ENCODE measurements at places on chromosomes 16 and 17. TPM values are rescaled to one million over a fixed set of nuclear protein-coding genes. Genes with fewer than 3 reads are reported as not detected.

ITGAD gene
- total RNA-seq: not detected

DVL2 gene
- total RNA-seq: 19.9 TPM

ZNF469 gene
- total RNA-seq: 0.83 TPM

SSTR5 gene
- total RNA-seq: 14.1 TPM

TBX6 gene
- total RNA-seq: not detected

SDR42E2 gene
- not detected for total RNA-seq

INTS2 gene
- total RNA-seq: 7.6 TPM

IGSF6 gene
- 0.67 TPM for total RNA-seq

C1QL1 gene
- 1.6 TPM for total RNA-seq

ZMYND15 gene
- total RNA-seq: not detected

ADORA2B gene
- 1.0 TPM for total RNA-seq

DNA sequence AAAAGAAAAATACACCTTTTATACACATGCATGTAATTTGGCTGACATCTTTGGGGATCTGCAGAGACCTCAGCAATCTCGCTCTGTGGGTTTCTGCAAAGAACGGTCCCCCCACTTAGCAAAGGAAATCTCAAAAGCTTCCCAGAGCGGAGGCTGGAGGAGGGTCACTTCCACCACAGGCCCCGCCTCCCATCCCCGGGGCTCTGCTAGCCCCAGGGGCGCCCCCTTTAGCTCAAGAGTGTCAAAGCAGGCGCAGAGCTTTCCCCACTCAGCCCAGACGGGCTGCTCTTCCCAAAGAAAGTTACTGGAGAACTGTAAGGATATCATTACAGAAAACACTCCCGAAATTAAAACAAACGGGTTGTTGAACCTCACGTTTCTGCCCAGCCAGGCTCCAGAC, 11.4 kb downstream of the SLC13A5 start:
- DNase-seq: no peak

- DNase-seq: no peak
Observed at GRCh38 chr17:8668176-8668740, 37.7 kb upstream of the MYH10 start.

GRCh38 chr16:48367441-48368049, 17.7 kb downstream of the SIAH1 start:
- DNase-seq: no peak

DNA sequence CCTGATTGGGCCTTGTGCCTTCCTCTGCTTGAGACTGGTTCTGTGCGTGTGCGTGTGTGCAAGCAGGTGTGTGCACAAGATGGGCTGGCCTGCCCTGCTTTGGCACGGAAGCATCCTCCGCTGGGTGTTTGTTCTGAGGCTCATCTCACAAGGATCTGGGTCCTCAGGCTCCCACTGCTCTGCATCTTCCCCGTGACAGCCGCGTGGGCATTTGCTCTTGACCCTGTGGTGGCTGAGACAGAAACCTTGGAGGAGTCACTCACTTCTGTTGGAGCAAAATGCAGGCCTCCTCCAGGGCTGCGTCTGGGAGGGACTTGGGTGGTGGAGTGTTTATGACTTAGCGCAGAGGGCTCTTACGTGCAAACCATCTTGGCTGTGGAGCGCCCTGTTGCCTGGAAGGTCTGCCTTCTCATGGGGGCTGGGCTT, 119.2 kb downstream of the RPTOR start:
- no peak for DNase-seq

GRCh38 chr16:46830417-46830901, 521 bp downstream of the C16orf87 start:
- DNase-seq: no peak

DNA sequence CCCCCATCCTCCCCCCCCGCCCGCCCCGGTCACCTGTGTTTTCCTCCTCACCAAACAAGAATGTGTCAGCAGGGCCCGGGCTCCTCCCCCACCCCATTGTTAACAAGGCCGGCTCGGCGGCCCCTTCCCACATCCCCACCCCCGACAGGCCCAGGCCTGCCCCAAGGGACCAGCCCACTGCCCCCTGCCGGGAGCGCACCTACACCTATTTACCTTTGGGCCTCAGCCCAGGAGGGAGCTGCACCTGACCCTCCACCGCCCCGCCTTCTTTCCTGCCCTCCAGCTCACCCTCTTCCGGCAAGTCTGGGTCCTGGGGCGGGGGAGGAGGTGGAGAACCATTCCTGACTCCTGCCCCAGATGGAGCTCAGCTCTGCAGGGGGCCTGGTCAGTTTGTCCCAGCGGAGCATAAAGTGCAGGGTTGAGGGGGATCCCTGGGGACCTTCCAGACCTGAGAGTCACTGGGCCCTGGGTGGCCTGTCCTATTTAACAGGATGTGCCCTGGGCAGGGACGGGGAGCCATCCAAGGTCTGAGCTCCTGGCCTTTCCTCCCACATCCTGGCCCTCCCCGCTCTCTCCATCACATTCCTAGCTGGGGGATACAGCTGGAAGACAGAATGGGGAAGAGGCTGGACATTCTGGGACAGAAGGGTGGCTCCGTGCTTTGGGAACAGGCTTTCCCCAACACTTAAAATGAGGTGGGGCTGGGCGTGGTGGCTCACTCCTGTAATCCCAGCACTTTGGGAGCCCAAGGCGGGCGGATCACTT, 8.3 kb downstream of the FOXJ1 start:
- DNase-seq: no peak

DNA sequence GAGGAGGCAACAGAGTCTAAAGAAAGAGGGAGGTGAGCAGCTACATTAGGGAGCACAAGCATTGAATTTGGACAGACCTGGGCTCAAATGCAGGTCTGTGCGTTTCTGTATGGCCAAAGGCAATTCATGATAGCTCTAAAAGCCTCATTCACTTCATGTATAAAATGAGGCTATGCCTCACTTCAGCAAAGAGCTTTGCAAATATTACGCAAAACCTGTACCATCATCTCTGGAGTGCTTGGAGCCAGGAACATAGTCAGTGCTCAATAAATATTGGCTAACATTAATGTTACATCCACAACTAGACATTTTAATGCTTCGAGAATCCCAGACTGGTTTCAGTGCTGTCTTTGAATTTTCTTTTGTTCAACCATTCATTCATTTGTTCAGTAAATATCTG, 254.7 kb upstream of the CDH11 start:
- no peak for DNase-seq

- DNase-seq: no peak
Observed at GRCh38 chr16:50942143-50942542, 200.3 kb downstream of the CYLD start.

DNA sequence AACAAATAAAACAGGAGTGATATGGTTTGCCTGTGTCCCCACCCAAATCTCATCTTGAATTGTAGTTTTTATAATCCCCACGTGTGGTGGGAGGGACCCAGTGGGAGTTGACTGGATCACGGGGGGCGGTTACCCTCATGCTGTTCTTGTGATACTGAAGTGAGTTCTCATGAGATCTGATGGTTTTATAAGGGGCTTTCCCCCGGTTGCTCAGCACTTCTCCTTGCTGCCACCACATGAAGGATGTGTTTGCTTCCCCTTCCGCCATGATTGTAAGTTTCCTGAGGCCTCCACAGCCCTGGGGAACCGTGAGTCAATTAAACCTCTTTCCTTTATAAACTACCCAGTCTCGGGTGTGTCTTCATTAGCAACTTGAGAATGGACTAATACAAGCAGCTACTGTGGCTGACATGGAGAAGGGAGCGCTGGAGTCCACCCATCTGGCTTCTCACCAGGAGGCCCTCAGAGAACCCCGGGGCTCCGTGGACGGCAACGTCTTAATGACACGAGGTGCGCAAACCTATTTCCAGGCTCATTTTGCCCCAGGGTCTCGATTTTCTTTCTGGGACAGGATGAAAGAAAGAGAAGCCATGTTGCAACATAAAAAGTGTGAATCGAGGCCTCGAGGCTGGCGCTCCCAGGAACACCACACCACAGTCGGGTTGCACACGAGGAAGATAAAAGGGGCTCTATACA, 129.5 kb downstream of the DYNLRB2 start:
- DNase-seq: no peak

- DNase-seq: no peak
Observed at GRCh38 chr17:80347948-80348351, 67.0 kb upstream of the ENDOV start.

GRCh38 chr17:33233811-33234177, 59.3 kb downstream of the ASIC2 start:
- DNase-seq: peak; percentile 64

DNA sequence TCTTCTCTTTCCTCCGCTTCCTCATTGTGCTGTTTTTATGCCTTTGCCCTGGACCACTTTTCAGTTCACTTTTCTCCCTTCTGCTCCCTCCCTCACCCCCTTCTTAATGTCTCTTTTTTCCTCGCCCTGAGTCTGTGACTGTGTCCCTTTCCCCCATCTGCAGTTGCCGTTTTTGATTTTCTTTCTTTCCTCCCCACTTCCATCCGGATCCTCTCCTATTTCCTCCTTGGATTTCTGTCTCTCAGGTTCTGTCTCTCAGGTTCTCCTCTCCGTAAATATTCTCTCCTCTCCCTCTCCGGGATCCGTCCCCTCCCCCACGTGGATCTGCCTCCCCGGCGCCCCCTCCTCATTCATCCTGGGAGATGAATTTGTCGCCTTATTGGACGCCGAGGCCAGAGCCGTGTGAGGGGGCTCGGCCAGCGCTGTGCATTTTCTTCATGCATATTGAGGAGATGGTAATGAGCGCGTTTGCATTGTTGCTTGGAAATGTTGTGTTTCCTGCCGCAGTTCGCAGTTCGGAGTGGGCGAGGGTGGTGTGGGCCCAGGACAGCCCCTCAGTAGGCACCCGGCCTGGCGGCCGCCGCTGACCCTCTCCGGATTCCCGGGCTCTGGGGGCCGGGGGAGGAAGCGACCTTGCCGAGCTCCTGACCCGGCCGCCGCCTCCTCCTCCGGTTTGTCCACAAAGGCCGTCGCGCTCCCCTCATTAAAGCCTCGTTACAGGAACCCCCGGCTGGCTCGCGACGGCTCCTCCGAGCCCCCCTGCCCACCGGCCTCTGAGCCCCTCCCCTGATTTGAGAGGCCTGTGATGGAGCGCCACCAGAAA, 4.5 kb upstream of the IRX3 start:
- DNase-seq: no peak

- DNase-seq: peak; percentile 74
Observed at GRCh38 chr16:19114359-19115147, 789 bp downstream of the ITPRIPL2 start.

DNA sequence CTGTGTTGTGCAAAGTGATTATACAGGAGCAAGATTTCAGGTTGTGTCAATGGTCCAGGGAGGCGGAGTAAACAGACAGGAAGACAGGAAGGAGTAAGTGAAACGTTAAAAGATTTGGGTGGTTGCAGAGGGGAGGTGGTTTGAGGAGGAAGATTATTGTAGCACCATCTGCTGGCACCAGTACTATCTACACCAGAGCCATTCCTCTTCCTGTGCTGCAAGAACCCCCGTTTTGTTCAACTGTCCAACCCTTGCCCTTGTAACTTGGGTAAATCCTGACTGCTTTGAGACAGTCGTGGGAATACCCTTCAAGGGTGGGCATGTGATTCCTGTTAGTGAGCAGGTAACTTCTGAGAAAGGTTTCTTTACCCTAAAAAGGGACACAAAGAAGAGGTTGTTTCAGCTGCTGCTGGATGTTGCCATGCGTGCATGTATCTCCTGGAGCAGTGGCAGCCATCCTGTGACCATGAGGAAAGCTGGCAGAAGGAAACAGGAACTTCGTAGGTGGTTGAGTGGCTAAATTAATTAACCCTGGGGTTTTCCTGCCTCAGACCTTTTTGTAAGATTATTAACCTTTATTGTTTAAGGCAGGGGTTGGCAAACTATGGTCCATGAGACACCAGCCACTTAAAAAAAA, 124.1 kb downstream of the PRKCA start:
- no peak for DNase-seq

DNA sequence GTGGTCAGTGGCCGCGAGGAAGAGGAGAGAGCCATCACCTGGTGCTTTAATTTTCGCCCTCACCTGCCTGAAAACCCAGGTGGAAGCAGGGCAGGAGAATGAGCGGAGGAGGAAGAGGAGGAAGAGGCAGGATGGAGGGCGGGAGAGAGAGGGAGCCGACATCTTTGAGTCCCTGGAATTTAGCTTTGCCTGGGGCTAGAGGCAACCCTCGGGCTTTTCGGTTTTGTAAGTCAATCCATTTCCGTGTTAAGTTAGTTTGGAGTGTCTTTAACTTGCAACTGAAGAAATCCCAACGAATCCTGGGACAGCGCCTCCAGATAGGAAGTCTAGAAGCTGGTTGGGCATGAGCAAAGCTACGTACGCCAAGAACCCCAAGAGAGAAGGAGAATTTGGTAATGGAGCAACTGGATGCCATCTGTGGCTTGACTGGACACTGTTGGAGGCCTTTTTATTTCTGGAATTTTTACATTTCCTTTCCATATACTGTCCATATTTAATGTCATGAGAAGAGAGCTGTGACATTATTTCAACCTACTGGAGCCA, 36.9 kb upstream of the ATP2A3 start:
- no peak for DNase-seq

DNA sequence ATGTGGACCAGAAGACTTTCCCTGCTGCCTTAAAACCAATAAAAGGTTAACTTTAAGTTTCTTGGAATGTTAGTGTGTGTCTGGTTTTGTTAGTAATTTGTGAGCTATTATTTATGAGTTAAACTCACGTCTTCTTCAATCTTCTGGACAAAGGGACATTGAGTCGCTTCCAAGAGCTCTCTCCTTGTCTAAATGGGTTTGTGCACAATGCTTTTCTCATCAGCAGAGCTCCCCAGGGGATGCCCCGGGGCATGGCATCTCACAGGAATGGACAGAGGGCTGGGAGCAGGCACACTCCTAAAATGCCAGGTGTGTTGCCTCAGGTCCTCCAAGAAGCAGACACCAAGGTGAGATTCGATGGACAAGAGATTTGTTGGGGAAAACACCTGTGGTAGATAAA, 90.5 kb downstream of the RGS9 start:
- no peak for DNase-seq

DNA sequence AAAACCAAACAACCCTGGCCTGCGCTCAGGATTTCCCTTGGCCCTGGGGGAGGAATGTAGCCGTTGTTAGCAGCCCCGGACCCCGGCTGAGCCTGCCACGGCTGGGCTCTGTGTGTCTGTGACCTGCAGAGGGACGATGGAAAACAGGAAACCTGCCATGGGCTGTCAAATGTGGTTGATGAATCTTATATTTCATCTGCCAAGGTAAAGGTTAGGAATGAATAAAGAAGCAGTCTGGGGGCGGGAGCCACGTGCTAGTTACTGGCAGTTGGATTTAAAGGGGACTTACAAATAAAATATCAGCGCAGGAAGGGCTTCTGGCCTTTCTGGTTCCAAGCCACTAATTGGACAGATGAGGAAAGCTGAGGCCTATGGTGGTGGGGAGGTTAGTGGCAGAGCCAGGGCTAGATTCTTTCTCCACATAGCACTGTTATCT, at the start of gene KRT23:
TSS of gene KRT23 (minus strand) at position 263 of the 436 bp plus-strand sequence. CDS start 1,043 bp downstream, outside the sequence.
- DNase-seq: no peak
